Left ventricle myocardium superior (tissue), 1 donor: ENCODE measurements at places on chromosomes 6 and 20. TPM values are rescaled to one million over a fixed set of nuclear protein-coding genes. Genes with fewer than 3 reads are reported as not detected.

C6orf52 gene
- total RNA-seq: not detected

CLIC1 gene
- 77.4 TPM for total RNA-seq

LKAAEAR1 gene
- total RNA-seq: not detected

UBE2C gene
- total RNA-seq: 1.0 TPM

ADGRF5 gene
- total RNA-seq: 45.9 TPM

CD83 gene
- total RNA-seq: 1.6 TPM

EDN3 gene
- not detected for total RNA-seq

PHACTR3 gene
- total RNA-seq: 6.8 TPM

SLC17A3 gene
- total RNA-seq: not detected

CALHM4 gene
- 0.32 TPM for total RNA-seq

ADGB gene
- total RNA-seq: not detected

TBPL1 gene
- 14.2 TPM for total RNA-seq

EZR gene
- 195 TPM for total RNA-seq

TTLL9 gene
- total RNA-seq: not detected

MEP1A gene
- total RNA-seq: not detected

MMP24 gene
- total RNA-seq: 0.45 TPM

MANEA gene
- total RNA-seq: 4.3 TPM

TMEM244 gene
- total RNA-seq: not detected

GINM1 gene
- 55.2 TPM for total RNA-seq

THBS2 gene
- 10.7 TPM for total RNA-seq

ZBTB2 gene
- total RNA-seq: 5.2 TPM

TNFRSF6B gene
- total RNA-seq: 0.64 TPM

CFAP206 gene
- 0.25 TPM for total RNA-seq

CD24 gene
- 0.99 TPM for total RNA-seq

SLC35D3 gene
- not detected for total RNA-seq

CCN6 gene
- total RNA-seq: not detected

PTCRA gene
- not detected for total RNA-seq

LST1 gene
- 6.9 TPM for total RNA-seq

DPPA5 gene
- not detected for total RNA-seq

TBC1D32 gene
- total RNA-seq: 2.6 TPM

ZNF512B gene
- total RNA-seq: 14.0 TPM

LHFPL5 gene
- not detected for total RNA-seq

SAMD10 gene
- 6.4 TPM for total RNA-seq

ATP6V1G2 gene
- 2.1 TPM for total RNA-seq

ULBP1 gene
- total RNA-seq: 0.17 TPM

PXDC1 gene
- total RNA-seq: 25.0 TPM

EIF2S2 gene
- 41.1 TPM for total RNA-seq

HLA-DPB1 gene
- total RNA-seq: 41.5 TPM

FRK gene
- 8.8 TPM for total RNA-seq

SNX21 gene
- 21.3 TPM for total RNA-seq

BEND6 gene
- 0.35 TPM for total RNA-seq
